ENCODE measurements at places on chromosomes 2 and 18.

DNA sequence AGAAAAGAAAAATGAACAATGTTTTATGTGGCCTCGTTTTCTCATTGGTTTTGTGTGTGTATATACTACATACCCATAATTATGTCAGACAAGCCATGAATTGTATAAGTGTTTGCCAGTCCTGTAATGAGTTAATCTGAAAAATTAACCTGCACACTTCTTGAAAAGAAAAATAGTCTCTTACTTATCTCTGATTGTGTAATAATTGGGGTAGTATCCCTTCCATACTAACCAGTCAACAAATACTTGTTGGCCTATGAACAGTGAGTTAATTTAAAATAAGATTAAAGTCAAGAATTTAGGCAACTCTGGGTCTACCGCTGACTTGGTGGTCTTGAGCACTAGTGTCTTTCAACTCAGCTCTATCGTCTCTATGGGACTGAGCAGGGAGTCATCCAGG, 48.8 kb downstream of the ACVR1 start:
- DNase-seq = no peak

- no peak for DNase-seq
These were observed 152.4 kb downstream of the MTCL1 start for GRCh38 chr18:8857806-8858205.

DNA sequence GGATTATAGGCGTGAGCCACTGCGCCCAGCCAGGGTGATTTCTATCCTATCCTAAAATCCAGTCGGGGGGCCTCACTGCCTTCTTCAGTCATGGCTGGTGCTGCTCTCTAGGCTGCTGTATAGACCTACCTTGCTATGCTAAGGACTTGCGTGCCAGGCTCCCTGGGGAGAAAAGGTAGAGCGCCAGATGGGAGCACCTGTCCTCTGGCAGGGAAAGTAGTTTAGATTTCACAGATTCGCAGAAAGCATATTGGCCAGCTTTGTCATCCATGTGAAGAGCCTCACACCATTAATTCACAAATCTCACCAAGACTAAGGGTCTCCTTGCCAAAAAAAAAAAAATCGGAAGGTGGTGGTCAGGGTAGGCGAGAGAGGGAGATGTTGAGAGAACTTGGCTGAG, 217.6 kb downstream of the ATAD2B start:
- DNase-seq = no peak

- DNase-seq = peak; percentile 33
These were observed 1579.0 kb upstream of the NXPH2 start for GRCh38 chr2:140359056-140359771.

DNA sequence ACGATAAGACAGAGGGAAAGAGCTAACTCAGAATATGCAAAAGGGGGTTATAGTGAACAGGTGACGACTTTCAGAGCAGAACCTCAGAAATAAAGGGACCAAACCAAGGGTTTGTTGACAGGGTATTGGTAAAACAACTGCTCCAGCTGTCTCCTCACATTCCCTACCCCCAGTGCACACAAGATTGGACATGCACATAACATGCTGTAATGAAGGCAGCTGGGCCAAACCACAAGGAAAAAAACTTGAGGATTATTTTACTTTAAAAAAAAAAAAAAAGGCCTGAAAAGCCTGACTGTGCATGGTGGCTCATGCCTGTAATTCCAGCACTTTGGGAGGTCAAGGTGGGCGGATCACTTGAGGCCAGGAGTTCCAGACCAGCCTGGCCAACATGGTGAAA, 3.5 kb downstream of the RBM43 start:
- peak; percentile 86 for DNase-seq

- DNase-seq = no peak
These were observed 193.4 kb downstream of the FHOD3 start for GRCh38 chr18:36490897-36491296.

GRCh38 chr2:48781366-48781765, 25.8 kb upstream of the LHCGR start:
- DNase-seq = no peak

DNA sequence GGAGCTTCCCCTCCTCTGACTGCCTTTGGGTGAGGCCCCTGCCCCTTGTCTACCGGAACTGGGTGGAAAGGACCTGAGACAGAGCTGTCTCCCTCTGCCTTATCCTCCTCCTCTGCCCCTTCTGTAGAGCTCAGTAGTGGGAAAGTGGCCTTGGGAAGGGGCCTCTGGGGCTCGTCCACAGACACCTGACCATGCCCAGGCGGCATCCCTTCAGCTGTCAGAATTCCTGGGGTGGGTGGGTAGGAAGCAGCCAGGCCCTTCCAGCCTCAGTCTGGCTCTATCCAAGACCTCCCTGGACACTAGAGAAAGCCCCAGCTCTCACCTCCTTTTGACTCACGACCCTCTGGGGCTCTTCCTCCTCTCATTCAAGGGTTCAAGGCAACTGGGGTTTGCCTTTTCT, 35.6 kb downstream of the B3GNT2 start:
- no peak for DNase-seq

- no peak for DNase-seq
These were observed 67.2 kb upstream of the FRZB start for GRCh38 chr2:182933629-182934028.

GRCh38 chr2:196074631-196075030, 6.0 kb upstream of the DNAH7 start:
- no peak for DNase-seq

GRCh38 chr18:44724105-44724778, 43.6 kb downstream of the SETBP1 start:
- no peak for DNase-seq

- DNase-seq = no peak
These were observed 23.8 kb downstream of the THAP4 start for GRCh38 chr2:241613017-241613780.

GRCh38 chr18:48838921-48839818, 111.6 kb downstream of the SMAD7 start:
- peak; percentile 77 for DNase-seq

DNA sequence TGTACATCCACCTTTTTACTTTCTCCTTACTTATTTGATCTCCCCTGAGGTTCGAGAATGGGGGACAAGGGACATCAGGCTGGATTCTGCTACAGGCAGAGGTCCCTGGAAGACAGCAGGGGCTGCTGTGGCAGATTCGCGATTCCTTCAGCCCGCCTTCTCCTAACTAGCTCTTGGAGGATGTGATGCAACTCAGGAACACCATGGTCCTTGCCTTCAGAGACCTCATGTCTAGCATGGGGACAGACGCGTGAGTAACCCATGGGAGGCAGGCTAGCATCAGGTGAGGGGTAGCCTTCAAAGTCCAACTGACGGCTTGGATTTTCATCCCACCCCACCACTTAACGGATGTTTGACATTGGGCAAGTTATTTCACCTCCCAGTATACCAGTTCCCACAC, 869 bp upstream of the TCF23 start:
- DNase-seq = no peak

GRCh38 chr2:150997066-150997465, 264.6 kb downstream of the RBM43 start:
- peak; percentile 49 for DNase-seq

- no peak for DNase-seq
These were observed 302.2 kb upstream of the STON1 start for GRCh38 chr2:48227617-48228344.

GRCh38 chr2:26535663-26536275, 57.8 kb upstream of the OTOF start:
- no peak for DNase-seq

DNA sequence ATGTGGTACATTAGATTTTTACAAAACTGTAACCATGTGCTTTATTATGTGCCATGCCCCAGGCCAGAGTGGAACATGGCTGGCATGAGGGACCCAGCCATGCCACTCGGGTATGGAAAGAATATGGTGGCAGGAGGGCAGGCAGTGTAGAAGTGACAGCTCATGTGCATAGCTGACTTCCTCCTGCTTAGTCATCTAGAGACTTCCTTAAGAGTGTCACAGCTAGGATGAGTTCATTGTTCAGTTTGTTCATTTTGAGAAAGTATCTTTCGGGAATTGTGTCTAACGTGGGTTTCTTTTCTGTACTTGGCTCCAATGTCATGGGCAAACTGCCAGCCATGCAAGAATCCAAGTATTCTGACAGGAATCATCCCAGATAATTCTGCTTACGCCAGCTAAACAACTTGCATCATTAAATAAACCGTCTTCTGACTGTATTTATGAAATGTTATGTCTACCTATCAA, 94.3 kb upstream of the ITGB6 start:
- DNase-seq = peak; percentile 92

DNA sequence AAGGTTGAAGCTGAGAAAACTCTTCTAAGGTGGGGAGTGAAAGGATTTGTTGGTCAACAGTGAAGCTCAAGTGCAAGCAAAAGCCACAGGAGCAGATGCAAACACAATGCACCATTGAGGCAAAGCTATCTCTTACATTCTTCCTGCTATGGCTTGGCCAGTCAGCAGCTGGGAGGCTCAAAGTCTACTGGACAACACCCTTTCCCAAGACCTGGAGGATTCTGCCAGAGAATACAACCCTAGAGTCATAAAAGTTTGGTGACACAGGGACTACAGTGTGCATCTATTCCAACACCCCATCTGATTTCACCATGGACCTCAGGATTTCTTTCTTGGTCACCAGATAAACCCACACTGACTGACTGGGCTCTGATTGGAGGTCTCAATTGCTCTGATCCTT, 342.0 kb downstream of the HRH4 start:
- DNase-seq = no peak

GRCh38 chr2:199581935-199582360, 124.2 kb upstream of the SATB2 start:
- DNase-seq = peak; percentile 31

DNA sequence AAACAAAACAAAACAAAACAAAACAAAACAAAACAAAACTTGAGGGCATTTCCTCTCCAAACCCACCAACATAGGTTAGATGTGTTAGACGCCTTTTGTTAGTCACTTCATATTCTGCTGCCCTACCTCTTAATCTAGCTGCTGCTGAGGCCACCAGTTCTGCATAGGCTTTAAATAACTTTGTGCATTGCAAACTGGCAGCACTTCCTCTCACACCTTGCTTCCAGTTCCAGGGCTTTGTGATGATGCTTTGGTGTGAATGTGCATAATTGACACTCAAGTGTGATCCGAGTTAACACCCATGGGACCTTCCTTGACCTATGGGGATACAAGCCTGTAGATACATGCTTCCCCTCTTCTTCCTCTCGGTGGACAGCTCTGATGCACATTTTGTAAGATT, 2.3 kb upstream of the SERPINB11 start:
- no peak for DNase-seq

DNA sequence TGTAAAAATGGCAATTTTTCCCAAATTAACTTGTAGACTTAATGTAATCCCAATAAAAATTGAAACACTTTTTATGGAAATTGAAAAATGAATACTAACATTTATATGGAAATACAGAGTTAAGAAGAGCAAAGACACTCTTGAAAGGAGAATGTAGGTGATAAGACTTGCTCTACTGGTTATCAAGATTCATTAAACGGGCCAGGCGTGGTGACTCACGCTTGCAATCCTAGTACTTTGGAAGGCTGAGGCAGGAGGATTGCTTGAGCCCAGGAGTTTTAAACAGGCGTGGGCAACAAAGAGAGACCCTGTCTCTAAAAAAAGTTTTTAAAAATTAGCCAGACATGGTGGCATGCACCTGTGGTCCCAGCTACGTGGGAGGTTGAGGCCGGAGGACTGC, 29.5 kb upstream of the ZNF396 start:
- no peak for DNase-seq

GRCh38 chr2:213243189-213244044, 40.8 kb upstream of the SPAG16 start:
- no peak for DNase-seq

DNA sequence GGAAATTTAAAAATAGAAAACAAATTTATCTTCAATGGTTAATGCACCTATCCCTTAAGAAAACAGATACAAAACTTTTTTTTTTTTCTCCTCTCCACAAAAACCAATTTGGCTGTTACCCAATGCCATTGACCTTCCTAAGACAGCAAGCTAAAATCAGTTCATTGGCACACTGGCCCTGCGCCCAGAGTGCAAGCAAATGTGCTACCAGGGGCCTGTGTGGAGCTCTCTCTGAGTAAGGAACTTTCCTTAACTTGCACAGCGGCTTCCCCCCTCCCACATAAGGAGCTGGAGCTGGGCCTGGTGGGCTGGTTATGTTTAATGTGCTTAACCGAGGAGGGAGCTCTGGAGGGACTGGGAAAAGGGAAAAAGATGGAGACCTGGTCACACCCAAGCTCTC, 17.6 kb upstream of the POU3F3 start:
- DNase-seq = no peak

DNA sequence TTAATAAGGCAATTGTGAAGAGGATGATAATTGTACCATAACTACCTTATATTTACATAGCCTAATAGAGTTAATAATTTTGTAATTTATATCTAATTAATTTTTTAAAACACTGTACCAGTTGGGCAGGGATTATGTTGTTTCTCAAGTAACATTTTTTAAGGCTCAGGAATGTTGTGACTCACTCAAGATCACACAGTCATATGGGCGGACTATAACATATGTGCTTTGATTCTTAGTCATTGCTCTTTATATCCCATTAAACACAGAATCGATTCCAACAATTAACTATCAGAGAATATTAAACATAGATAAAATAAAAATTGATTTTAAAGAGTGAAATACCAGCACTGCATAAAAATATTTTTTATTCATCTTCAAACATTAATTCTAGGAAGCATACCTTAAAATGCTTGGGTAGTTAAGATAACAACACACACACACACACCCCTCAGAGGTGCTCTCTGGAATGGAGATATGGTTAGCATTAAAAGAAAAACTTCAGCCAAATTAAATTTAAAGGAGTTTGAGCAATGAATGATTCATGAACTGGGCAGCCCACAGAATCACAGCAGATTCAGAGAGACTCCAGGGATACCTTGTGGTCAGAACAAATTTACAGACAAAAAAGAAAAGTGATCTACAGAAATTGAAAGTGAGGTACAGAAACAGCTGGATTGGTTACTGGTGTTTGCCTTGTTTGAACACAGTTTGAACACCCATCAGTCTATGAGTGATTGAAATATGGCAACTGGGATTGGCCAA, 869.4 kb upstream of the ID2 start:
- DNase-seq = peak; percentile 80

GRCh38 chr18:63505566-63506335, 29.0 kb downstream of the SERPINB5 start:
- DNase-seq = peak; percentile 13

- DNase-seq = peak; percentile 64
These were observed 178.1 kb upstream of the PKDCC start for GRCh38 chr2:41869542-41870264.

GRCh38 chr2:8582191-8582590, 99.7 kb upstream of the ID2 start:
- DNase-seq = no peak

- no peak for DNase-seq
These were observed 96.1 kb upstream of the ZEB2 start for GRCh38 chr2:144615866-144616565.
